Neuronal stem cell (in vitro differentiated cells): ENCODE measurements at places on chromosomes 12 and 14.

DNA sequence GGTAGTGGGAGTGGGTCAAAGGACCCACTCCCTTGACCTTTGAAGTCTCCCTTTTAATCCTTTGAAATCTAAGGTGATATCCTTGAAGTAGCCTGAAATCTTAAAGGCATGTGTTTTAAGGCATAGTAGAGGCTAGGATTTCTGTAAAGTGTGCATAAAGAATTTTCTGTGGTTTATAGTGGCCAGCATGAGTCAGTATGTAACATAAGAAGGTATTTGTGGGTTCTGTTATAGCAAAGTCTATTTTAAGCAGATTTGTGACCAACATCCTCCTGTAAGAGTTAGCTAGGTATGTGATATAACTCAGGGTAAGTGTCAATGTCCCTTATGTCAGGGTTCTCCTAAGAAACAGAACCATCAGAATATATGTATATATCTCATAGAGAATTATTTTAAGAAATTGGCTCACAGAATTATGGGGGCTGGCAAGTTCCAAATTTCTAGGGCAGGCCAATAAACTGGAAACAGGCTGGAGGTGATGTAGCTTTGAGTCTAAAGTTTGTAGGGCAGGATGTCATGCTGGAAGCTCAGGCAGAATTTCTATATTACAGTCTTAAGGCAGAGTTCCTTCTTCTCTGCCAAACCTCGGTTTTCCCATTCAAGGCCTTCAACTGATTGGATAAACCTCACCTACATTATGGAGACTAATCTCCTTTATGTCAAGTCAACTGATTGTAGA, 18.7 kb upstream of the EPYC start:
- no peak for DNase-seq

- no peak for DNase-seq
Observed at GRCh38 chr14:42848652-42849051, 1242.0 kb downstream of the LRFN5 start.

- no peak for DNase-seq
Observed at GRCh38 chr12:104786352-104786751, 171.7 kb downstream of the SLC41A2 start.

- peak; percentile 24 for DNase-seq
Observed at GRCh38 chr12:54759751-54760150, 94.6 kb upstream of the MUCL1 start.

- DNase-seq: peak; percentile 81
Observed at GRCh38 chr14:24113801-24114531, 611 bp upstream of the DCAF11 start.

GRCh38 chr12:1332327-1332726, 262.1 kb downstream of the FBXL14 start:
- no peak for DNase-seq

DNA sequence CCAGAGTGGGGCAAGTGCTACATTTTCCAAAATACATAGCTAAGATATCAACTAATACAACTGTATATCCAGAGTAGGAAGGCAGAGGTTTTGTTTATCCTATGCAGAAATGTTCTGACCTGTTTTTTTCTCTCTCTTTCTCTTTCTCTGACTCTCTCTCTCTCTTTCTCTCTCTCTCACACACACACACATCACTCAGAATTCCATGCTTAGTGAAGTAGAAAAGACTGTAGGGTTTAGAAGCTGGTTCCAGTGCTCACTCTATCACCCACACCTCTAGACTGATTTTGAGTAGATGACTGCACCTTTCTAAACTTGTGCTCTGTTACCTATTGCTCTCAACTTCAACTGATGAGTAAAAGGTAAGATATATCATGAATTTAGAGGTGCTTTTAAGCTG, 356.7 kb downstream of the LRIG3 start:
- no peak for DNase-seq

DNA sequence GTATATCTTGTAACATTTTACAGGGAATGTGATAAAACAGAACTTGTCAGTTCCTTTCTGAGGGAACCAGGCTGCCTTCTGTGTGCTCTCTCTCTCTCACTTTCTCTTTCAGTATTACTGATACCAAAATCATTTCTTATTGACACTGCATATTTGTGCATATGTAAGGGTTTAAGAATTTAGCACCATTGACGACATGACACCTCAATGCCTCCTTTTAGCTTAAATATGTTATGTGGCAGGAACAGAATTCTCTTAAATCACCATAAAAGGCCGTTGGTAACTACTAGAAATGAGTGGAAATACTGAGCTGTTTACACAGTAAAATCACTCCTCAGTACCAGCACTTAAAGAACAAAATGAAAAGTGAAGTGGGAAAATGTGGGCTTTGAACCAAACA, 457.7 kb upstream of the SYT1 start:
- no peak for DNase-seq

- DNase-seq: no peak
Observed at GRCh38 chr14:70915415-70915814, 8.2 kb downstream of the PCNX1 start.

DNA sequence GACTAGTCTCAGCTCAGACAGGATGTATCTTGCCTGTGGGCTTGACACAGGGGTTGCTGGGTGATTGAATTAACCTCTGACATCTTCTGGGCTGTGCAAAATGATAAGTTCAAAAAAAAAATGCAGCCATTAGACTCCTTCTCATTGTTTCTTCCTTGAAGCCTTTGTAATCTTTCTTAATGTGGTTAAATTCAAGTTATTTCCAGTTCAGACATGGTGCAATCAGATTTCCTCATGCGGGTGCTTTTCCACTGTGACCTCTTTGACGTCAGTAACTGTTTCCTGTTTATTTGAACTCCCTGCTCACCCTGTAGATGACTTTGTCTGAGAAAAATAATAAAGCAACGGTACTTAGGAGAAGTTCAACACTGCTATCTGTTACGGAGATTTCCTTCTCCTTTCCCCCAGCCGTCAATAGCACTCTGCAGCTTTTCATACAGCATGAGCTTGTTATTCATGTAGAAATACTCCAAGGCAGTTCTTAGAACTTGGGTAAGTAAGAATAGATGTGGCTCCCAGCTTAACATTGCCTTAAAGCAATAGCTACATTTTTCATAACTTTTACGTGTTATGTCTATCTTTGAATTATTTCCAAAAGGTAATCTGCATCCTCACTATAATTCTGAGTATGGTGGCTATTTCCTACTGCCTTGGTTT, 155.5 kb downstream of the PRKCH start:
- no peak for DNase-seq

- DNase-seq: no peak
Observed at GRCh38 chr14:56135001-56135400, 16.8 kb downstream of the PELI2 start.

GRCh38 chr12:121277374-121277759, 19.1 kb downstream of the CAMKK2 start:
- no peak for DNase-seq

DNA sequence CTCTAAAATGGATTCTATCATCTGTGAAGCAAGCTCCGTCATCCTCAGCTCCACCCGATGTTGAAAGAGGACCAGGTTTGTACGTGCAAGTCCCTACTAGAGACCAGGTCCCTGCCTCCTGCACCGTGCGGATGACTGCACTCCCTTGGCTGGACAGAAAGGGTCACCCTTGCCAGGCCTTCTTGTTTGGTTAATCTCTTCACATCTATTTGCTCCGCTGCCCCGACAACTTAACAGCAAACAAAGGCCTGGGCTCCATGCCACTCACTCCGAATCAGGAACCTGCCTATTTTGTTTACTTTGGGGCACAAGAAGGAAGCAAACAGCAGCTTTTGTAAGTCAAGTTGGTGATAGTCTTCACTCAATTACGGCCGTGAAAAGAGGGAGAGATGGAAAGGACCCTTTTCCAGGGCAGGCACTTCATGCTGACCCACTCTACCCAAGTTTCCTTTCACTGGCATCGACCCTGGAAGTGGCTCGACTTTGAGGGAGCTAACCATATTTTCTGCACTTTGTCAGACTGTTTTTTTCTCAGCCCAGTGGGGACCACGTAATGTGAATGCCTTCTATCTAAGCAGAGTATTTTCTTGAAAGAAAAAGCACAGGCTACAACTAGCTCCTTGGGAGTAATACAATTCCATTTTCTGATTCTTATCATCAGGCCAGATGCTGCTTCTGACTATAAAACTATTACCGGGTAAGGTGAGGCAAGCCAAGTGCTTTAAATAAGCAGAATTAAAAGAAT, 202.6 kb downstream of the FOXN3 start:
- peak; percentile 11 for DNase-seq

- no peak for DNase-seq
Observed at GRCh38 chr12:81146228-81147225, 68.6 kb downstream of the ACSS3 start.

DNA sequence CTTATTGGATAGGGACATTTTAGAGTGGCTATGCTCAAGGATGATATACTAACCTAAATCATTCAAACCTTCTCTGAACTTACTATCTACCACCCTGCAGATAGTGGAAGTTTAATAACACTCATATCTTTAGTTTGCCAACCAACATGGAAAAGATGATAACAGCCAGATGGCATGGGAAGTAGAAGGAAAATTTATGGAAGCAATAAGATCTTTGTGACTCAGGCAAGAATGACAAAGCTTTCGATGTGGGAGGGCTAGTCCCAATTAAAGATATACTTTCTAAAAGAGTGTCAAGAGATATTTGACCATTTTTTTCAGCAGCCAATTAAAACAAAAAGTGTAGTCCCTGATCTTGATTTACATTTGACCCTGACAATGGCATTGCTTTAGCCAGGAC, 631.7 kb downstream of the RPS29 start:
- no peak for DNase-seq

- no peak for DNase-seq
Observed at GRCh38 chr14:82657186-82657675, 1123.6 kb upstream of the SEL1L start.

DNA sequence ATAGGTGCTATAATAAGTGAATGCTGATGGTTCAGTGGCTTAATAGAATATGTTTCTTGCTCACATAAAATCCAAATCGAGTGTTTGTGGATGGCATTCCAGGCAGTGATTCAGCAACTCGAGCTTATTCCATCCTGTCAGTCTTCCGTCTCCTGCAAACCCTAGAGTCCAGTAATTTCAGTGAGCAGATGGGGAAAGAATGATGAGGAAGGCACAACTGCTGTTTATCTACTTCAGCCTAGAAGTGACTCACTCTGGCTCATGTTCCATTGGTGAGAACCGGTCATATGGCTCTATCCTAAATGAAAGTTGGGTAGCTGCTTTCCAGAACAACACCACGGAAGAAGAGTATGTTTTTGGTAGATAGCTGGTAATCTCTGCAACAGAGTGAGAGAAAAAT, 421.8 kb upstream of the PDE3A start:
- no peak for DNase-seq

- DNase-seq: no peak
Observed at GRCh38 chr12:74515849-74516248, 21.8 kb upstream of the ATXN7L3B start.

DNA sequence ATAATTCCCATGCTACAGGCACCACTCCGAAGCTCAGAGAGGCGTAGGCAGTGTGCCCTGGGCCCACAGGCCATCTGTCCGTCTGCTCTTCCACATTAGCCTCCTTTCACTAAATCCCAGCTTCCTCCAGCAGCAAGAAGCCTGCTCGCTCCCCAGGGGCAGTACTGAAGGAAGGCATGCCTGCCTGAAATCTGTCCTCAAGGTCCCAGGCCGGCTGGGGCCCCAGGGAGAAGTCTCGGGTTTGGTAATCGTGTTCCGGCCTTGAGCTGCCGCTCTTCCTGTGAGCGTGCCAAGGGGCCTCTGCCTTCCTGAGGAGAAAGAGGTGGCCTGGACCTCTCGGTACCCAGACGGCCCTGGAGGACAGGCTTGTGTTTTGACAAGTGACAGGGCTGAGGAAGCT, 15.2 kb upstream of the DLK1 start:
- no peak for DNase-seq

GRCh38 chr14:96806836-96807235, 9.7 kb downstream of the VRK1 start:
- DNase-seq: no peak
